Cardiac septum (tissue), 1 donor: ENCODE measurements at places on chromosomes 16 and 17. TPM values are rescaled to one million over a fixed set of nuclear protein-coding genes. Genes with fewer than 3 reads are reported as not detected.
A peak's percentile ranks its signal among the peaks of the same experiment; 100 is the strongest.

Gene PDILT
- not detected for total RNA-seq

Gene HIC1
- total RNA-seq = 15.0 TPM

Gene C17orf78
- not detected for total RNA-seq

Gene KRT35
- not detected for total RNA-seq

Gene ALDH3A1
- total RNA-seq = 0.24 TPM

Gene SLC47A1
- total RNA-seq = 11.8 TPM

Gene WNT3
- 0.89 TPM for total RNA-seq

Gene CARD14
- not detected for total RNA-seq

Gene ANKFN1
- total RNA-seq = not detected

Gene GPRC5C
- 31.7 TPM for total RNA-seq

Gene WNK4
- not detected for total RNA-seq

- no peak for DNase-seq
Observed at GRCh38 chr17:18121144-18121910, 12.8 kb downstream of the MYO15A start.

- DNase-seq = no peak
Observed at GRCh38 chr17:28849281-28849680, 5.5 kb upstream of the ERAL1 start.

- no peak for DNase-seq
Observed at GRCh38 chr17:49333804-49334203, 28.2 kb downstream of the ZNF652 start.

GRCh38 chr16:68274441-68274840 is 10.1 kb downstream of the SLC7A6 start:
- DNase-seq = no peak

DNA sequence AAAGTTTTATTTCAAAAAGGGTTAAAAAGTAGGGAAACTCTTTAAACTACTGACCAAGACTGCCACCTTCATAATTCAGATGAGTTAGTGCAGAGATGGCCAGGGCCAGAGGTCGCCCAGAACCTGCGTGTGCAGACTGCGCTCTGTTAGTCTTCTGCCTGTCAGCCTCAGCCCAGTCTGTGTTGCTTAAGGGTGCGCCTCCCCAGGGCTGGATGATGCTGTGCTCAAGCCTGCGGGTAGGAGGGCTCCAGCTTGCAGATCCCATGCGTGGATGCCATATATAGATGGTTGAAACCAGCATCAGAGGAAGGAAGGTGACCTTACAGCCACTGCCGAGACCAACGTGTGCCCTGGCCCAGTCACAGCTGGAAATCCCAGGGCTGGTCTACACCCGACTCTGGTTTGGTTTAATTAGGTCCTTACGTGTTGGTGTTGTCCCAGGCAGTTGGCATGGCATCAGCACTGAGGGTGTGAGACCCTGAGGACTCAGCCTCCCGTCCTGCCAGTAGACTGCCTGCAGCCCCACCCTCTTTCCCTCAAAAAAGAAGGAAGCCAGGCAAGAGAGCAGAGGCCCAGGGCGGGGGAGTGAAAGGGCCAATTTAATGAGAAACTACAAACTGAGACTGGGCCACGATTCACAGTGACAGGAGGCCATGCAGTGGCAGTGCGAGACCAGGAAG is 27.7 kb downstream of the CDIP1 start:
- DNase-seq = no peak

GRCh38 chr17:78675316-78675616 is 98.1 kb upstream of the DNAH17 start:
- DNase-seq = no peak

- DNase-seq = peak; percentile 39
Observed at GRCh38 chr16:27311448-27311830, 2.3 kb upstream of the IL4R start.

DNA sequence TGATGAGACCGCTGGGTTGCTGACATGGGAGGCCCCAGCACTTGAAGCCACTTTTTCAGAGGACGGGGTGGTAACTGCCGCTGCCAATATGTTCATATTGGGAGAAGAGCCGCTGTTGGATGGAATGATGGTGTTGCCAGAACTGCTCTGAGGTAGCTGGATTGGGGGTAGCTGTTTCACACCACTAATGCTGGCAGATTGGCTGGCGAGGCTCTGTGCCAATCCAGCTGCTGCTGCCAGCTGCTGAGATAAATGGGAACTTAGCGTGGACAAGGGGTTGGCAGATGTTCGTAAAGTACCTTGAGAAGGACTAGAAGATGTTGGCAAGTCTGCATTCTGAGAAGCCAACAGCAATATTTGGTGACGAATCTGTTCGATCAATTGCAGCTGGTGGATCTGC is 10.0 kb downstream of the SALL1 start:
- no peak for DNase-seq

GRCh38 chr16:84604477-84605013 is 13.3 kb downstream of the COTL1 start:
- DNase-seq = no peak

GRCh38 chr17:59371416-59372100 is 40.1 kb downstream of the YPEL2 start:
- no peak for DNase-seq

DNA sequence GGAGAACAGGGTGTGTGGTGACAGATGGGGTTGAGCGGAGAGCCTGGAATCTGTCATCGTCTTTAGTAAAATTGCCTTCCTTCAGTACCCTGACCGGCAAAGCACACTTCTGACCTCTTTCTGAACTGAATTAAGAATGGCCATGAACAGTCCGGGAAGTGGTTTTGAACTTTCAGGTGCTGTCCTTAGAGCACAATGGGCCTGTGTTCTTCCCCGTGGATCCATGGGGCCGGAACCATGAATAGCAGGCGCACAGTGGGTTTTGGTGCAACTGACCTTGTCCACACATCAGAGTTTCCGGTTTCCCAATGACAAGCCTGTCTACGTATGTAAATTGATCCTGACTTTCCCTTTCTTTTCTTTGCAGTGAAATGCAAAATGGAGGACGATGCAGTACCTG is 28.5 kb downstream of the GPRC5B start:
- DNase-seq = no peak

GRCh38 chr17:17420082-17420481 is 56.7 kb upstream of the MED9 start:
- no peak for DNase-seq

- no peak for DNase-seq
Observed at GRCh38 chr16:85798283-85798776, 1.0 kb downstream of the EMC8 start.

- DNase-seq = no peak
Observed at GRCh38 chr17:57478478-57479250, 222.3 kb downstream of the MSI2 start.

DNA sequence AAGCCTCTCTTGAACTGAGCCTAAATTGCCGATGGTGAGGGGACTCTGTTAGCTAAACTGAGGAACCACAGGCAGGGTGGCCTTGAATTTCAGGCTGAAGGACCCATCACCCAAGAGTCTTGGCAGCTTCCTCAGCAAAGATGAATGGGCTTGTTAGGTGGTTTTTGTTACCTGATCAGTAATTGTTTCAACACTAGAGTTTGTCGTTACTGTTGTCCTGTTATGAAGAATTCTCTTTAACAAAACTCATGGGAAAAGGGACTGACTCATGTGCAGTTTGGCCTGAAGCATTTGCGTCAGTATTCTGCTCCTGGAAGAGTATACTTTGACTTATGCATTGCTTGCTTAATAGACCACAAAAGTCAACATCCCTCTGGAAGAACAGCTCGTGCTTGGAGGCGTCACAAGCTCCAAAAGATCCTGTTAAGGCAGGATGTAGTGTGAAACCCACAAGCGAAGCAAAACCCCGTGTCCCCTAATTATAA is 206.0 kb downstream of the IRX3 start:
- no peak for DNase-seq
